ENCODE measurements at places on chromosomes 1 and 21. TPM values are rescaled to one million over a fixed set of nuclear protein-coding genes. Genes with fewer than 3 reads are reported as not detected.

The PLPP3 gene
- 18.5 TPM for total RNA-seq

The AP4B1 gene
- total RNA-seq: 25.1 TPM

The PGBD5 gene
- 0.07 TPM for total RNA-seq

DNA sequence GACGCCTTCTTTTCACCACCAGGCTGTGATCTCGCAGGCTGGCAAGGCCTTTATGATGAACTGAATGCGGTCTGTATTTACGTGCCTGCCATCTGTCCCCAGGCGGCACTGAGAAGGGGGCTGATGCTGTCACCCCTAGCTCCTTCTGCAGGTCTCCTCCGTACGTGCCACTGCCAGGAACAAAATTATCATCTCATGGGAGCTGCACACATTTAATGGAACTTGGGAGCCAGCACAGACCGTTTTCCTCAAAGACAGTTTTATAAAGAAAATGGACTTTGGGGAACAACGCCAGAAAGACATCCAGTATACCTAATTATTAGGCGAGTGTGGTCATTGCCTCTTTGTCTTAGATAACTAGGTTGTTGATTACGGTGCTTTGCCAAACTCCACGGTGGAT is 434.5 kb downstream of the KIF26B start:
- DNase-seq: no peak

DNA sequence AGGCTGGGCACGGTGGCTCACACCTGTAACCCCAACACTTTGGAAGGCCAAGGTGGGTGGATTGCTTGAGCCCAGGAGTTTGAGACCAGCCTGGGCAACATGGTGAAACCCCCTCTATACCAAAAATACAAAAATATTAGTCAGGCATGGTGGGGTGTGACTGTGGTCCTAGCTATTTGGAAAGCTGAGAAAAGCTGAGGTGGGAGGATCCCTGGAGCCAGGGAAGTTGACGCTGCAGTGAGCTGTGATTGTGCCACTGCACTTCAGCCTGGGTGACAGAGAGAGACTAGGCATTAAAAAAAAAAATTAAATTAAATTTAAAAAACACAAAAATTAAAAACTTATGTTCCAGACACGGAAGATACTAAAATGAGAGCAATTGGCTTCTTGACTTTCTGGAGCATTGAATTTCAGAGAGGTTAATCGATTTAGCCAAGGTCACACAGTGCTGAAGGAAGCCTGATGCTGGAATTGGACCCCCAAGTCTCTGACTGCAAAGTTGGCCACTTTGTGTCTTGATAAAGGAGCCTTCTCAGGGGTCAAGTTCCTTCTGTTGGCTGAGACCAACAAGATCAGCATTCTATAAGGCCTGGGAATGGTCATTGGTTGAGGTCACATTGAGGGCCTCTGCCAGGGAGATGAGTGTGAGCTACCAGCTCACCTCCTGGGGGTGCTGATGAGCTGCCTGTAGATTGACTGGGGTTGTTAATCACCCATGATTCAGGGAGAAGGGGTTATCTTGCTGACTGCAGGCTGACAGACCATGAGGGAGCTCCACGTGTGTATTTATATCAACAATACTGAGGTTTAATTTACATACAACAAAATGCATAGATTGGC is 54.3 kb downstream of the RPS6KA1 start:
- no peak for DNase-seq

Data from pulmonary artery endothelial cell (primary cell).